ENCODE measurements at places on chromosomes 2 and 18. TPM values are rescaled to one million over a fixed set of nuclear protein-coding genes. Genes with fewer than 3 reads are reported as not detected.
A peak's percentile ranks its signal among the peaks of the same experiment; 100 is the strongest.

GRCh38 chr2:58195662-58196061 lies 45.5 kb downstream of the FANCL start:
- H3K27ac ChIP-seq: no peak overlapping the region
- H3K27me3 ChIP-seq: no peaks in the 10 kb centered on the region
- no peak overlapping the region for H3K4me3 ChIP-seq
- DNase-seq: no peak
- H3K4me1 ChIP-seq: no peaks in the 10 kb centered on the region

GRCh38 chr18:36706134-36706881 lies 122.5 kb downstream of the TPGS2 start:
- H3K4me1 ChIP-seq: no peaks in the 10 kb centered on the region
- H3K27me3 ChIP-seq: no peaks in the 10 kb centered on the region
- no peak overlapping the region for H3K4me3 ChIP-seq
- H3K27ac ChIP-seq: no peak overlapping the region

DNA sequence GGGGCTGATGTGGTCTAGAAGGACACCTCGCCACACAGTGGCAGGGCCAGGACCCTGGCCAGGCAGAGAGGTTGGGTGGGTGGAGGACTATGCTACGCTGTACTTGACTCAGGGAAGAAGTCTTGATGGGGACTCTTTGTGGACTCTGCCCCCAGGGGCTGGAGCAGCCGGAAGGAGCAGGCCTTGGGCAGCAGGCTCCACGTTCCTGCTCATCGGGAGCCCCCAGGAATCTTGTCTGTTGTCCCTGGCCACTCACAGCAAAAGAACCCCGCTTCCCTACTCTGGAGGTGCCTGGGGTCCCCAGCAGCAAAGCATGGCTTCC lies 79.0 kb downstream of the POLR1A start:
- H3K27me3 ChIP-seq: no peaks in the 10 kb centered on the region
- no peak for DNase-seq
- no peak overlapping the region for H3K4me3 ChIP-seq
- H3K27ac ChIP-seq: peak overlapping the region; percentile 31

GRCh38 chr2:190352668-190353536 lies 9.5 kb downstream of the INPP1 start:
- no peaks in the 10 kb centered on the region for H3K36me3 ChIP-seq
- H3K27ac ChIP-seq: no peak overlapping the region
- no peaks in the 10 kb centered on the region for H3K27me3 ChIP-seq
- no peak for DNase-seq

GRCh38 chr2:8244639-8245038 lies 437.2 kb upstream of the ID2 start:
- no peak overlapping the region for H3K4me3 ChIP-seq
- no peak overlapping the region for H3K27ac ChIP-seq
- DNase-seq: no peak
- H3K27me3 ChIP-seq: peaks cover 2% of the 10 kb centered on the region

DNA sequence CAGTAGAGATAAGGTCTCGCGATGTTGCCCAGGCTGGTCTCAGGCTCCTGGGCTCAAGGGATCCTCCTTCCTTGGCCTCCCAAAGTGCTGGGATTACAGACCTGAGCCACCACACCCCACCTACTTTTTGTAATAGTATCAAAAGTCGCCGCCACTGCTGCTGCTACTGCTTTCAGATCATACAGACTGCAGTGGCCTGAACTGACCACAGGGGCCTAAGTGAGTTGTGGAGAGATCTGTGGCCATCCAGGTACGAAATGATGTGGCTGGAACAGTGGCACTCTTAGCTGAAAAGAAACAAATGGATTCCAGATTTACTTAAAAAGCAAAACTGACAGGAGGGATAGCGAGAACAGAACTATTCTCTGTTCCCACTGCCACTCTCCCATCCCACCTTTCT lies 32.9 kb upstream of the POMC start:
- H3K36me3 ChIP-seq: no peaks in the 10 kb centered on the region
- DNase-seq: no peak
- H3K27ac ChIP-seq: no peak overlapping the region
- H3K4me3 ChIP-seq: no peak overlapping the region
- peaks cover 13% of the 10 kb centered on the region for H3K4me1 ChIP-seq
- H3K27me3 ChIP-seq: peaks cover 4% of the 10 kb centered on the region

DNA sequence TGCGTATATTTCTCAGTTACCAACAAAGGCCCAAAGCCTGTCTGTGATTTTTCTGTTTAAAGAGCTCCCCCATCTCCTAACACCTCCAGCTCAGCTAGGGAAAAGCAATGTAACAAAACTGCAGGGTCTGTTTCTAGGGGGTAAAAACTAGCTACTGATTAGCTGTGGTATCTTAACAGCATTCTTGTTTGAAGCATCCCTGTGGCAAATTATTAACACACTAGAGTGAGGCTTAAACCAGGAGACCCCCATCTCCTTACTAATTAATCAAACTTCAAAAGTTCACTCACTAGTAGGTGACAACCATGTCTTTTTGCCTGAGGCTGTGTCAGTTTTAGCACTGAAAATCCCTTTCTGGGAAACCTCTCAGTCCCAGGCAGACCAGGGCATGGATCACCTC lies 186.2 kb upstream of the PARD3B start:
- peaks cover 33% of the 10 kb centered on the region for H3K27me3 ChIP-seq
- no peaks in the 10 kb centered on the region for H3K36me3 ChIP-seq

DNA sequence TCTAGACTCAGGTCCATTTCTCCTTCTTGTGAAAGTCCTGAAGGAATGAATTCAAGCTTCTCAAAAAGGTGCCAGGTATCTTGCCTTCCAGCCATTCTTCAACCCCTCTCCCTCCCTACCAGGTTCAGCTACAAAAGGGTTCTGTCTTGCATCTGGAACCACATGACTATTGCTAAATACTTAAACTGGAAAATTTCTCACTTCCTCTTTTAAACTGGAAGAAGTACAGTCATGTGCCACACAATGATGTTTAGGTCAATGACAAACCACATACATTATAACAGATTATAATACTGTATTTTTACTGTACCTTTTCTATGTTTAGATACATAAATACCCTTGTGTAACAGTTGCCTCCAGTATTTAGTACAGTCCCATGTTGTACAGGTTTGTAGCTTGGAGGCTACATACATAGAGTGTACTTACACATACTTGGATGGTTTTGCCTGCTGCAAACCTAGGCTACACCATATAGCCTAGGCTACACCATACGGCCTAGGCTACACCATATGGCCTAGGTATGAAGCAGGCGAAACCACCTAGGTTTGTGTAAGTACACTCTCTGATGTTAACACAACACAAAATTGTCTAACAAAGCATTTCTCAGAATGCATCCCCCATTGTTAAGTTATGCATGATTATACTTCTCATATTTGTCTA lies 142.0 kb upstream of the DNMT3A start:
- no peak overlapping the region for H3K4me3 ChIP-seq
- H3K36me3 ChIP-seq: peaks cover 6% of the 10 kb centered on the region
- peaks cover 5% of the 10 kb centered on the region for H3K4me1 ChIP-seq
- no peaks in the 10 kb centered on the region for H3K27me3 ChIP-seq
- DNase-seq: no peak
- H3K27ac ChIP-seq: no peak overlapping the region

- H3K4me3 ChIP-seq: no peak overlapping the region
- H3K27ac ChIP-seq: no peak overlapping the region
- DNase-seq: no peak
- H3K4me1 ChIP-seq: no peaks in the 10 kb centered on the region
- peaks cover 2% of the 10 kb centered on the region for H3K27me3 ChIP-seq
Measured at GRCh38 chr18:51520676-51521180, 323.2 kb upstream of the MEX3C start.

DNA sequence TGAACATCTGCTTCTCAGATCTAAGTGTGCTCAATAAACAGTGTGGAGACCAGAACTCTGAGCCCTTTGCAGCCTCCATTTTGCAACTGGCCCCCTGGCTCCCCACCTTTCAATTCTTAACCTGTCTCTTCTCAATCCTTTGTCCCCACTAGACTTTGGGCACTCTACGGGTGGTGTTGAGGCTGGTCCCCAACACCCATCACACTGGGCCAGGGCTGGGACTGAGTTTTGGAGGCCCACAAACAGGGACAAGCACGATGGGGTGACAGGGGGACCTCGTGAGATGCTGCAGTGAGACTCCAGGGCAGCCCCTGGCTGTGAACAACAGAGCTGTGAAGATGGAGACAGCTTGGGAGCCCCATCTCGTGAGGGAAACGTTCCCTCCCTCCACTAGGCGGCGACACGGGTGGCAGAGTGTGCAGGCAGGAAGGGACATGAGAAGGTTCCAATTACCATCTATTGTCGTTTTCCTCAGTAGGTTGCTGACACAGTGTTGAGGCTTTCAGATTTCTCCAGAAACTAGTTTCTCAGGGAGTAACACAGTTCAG lies 1.2 kb downstream of the ANKMY1 start:
- peak; percentile 76 for DNase-seq
- peaks cover 38% of the 10 kb centered on the region for H3K4me1 ChIP-seq
- no peaks in the 10 kb centered on the region for H3K27me3 ChIP-seq

DNA sequence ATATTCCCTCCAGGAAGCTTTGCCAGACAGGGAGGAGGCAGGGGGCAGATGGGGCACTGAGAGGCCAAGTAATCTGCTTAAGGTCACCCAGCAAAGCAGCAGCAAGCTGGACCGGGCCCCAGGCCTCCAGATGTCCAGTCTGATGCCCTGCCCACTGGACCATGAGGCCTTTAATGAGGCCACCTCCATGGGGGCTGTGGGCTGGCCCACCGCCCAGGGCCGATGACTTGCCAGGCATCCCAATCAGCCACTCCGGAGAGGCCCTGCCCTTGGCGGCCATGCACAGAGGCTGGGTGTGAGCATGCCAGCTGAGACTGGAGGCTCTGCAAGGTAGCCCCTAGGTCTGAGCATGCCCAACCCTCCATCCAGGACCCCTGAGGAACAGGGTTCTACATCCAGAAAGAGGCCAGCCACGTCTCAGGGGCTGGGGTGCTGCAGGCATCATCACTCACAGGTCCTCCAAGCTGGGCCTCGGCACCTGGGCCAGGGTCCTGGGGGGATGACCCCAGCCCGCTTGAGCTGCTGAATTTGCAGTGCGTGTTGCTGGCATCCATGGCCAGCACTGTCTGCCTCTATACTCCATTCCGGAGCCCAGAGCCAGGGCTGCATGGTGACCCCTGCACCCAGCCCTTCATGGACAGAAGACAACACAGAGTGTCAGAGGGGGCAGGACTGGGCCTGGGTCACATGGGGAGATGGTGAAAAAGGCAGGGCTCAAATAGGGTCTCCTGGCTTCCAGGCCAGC lies 164.2 kb downstream of the INHBB start:
- no peak overlapping the region for H3K27ac ChIP-seq
- H3K4me3 ChIP-seq: no peak overlapping the region
- no peak for DNase-seq
- H3K4me1 ChIP-seq: no peaks in the 10 kb centered on the region
- H3K27me3 ChIP-seq: no peaks in the 10 kb centered on the region

DNA sequence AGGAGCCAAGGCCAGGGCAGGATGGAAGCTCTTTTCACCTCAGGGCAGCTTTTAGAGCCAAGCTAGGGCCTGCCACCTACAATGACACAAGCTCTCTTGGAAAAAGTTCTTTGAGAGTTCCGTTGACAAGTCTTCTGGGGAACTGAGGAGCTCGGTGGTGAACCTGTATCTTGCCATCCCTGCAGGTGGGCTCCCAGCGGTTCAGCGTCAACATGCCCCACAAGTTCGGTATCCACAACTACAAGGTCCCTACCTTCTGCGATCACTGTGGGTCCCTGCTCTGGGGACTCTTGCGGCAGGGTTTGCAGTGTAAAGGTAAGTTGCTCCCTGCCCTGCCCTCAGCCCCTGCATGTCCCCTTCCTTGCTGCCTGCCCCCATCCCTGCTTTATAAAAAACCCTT lies 312.8 kb upstream of the EPAS1 start:
- no peaks in the 10 kb centered on the region for H3K27me3 ChIP-seq
- no peak overlapping the region for H3K4me3 ChIP-seq
- no peaks in the 10 kb centered on the region for H3K36me3 ChIP-seq
- no peak overlapping the region for H3K27ac ChIP-seq
- DNase-seq: no peak

DNA sequence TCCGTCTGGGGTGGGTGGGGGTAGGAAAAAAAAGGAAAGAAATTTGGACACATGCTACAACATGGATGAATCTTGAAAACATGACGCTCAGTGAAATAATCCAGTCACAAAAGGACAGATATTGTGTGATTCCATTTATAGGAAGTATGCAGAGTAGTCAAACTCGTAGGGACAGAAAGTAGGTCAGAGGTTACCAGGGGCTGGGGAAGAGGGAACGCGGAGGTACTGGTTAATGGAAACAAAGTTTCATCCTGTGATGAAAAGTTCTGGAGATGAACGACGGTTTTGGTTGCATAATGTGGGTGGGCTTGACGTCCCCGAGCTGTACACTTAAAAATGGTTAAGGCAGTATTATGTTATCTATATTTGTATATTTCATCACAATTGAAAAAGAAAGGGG lies 4.5 kb upstream of the SFTPB start:
- no peak overlapping the region for H3K27ac ChIP-seq
- H3K4me1 ChIP-seq: no peaks in the 10 kb centered on the region
- no peaks in the 10 kb centered on the region for H3K27me3 ChIP-seq
- H3K4me3 ChIP-seq: no peak overlapping the region
- no peaks in the 10 kb centered on the region for H3K36me3 ChIP-seq

DNA sequence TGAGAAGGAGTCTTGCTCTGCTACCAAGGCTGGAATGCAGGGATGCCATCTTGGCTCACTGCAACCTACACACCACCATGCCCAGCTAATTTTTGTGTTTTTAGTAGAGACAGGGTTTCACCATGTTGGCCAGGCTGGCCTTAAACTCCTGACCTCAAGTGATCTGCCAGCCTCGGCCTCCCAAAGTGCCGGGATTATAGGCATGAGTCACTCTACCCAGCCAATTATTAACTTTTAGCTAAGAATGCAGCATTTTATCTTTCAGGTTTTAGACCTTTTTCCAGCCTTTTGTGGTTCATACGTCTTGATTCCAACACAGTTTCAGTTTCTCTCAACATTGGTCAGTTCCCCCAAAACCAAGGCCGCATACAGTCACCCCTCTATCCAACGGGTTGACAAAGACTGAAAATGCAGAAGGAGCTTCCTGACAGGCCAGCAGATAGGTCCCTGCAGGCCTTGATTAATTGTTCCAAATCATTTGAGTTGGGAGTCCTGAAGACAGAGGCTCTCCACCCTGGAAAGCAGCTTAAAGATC lies 262.2 kb upstream of the KLHL29 start:
- no peak overlapping the region for H3K4me3 ChIP-seq
- no peak for DNase-seq
- H3K27ac ChIP-seq: no peak overlapping the region
- no peaks in the 10 kb centered on the region for H3K36me3 ChIP-seq
- no peaks in the 10 kb centered on the region for H3K4me1 ChIP-seq

- no peak for DNase-seq
- H3K27ac ChIP-seq: peak overlapping the region; percentile 98
- H3K4me3 ChIP-seq: peak overlapping the region; percentile 80
- peaks cover 45% of the 10 kb centered on the region for H3K4me1 ChIP-seq
Measured at GRCh38 chr2:42360493-42360889, 526 bp downstream of the COX7A2L start.

The DTNA gene
- total RNA-seq: not detected

The NPPC gene
- not detected for total RNA-seq

The CDH2 gene
- not detected for total RNA-seq

The DSG4 gene
- total RNA-seq: not detected

The SCYGR4 gene
- total RNA-seq: not detected

The AKAIN1 gene
- total RNA-seq: not detected

The GLI2 gene
- 0.12 TPM for total RNA-seq

Measured in activated CD4-positive, alpha-beta T cell treated with anti-CD3 and anti-CD28 coated beads, Interleukin-2, amount 10 ng/mL, durations not matched to agents 7 days and 5 days (primary cell).